ENCODE measurements at places on chromosomes 1 and 21.

DNA sequence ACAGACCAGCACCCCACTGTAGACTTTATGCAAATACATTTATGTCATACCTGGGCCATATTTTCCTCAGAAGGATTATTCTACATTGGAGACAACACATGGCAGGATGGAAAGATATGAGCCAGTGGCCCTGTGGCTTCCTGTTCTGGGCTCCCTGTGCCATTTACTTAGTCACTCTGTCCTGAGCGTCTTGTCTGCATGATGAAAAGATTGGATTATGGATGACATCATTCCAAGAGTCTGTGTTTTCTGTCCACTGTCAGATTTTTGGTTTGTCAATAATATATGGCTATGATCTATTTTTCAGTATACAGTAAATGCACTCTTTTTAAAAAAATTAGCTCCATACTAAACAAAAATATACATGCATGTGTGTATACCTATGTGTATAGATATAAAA, 30.8 kb downstream of the IGSF5 start:
- DNase-seq, result no peak
- H3K27me3 ChIP-seq, result no peaks in the 10 kb centered on the region
- H3K27ac ChIP-seq, result no peak overlapping the region

GRCh38 chr1:10641976-10642375, 154.5 kb downstream of the CASZ1 start:
- H3K27ac ChIP-seq, result no peak overlapping the region
- peaks cover 16% of the 10 kb centered on the region for H3K36me3 ChIP-seq
- H3K27me3 ChIP-seq, result no peaks in the 10 kb centered on the region
- DNase-seq, result no peak

DNA sequence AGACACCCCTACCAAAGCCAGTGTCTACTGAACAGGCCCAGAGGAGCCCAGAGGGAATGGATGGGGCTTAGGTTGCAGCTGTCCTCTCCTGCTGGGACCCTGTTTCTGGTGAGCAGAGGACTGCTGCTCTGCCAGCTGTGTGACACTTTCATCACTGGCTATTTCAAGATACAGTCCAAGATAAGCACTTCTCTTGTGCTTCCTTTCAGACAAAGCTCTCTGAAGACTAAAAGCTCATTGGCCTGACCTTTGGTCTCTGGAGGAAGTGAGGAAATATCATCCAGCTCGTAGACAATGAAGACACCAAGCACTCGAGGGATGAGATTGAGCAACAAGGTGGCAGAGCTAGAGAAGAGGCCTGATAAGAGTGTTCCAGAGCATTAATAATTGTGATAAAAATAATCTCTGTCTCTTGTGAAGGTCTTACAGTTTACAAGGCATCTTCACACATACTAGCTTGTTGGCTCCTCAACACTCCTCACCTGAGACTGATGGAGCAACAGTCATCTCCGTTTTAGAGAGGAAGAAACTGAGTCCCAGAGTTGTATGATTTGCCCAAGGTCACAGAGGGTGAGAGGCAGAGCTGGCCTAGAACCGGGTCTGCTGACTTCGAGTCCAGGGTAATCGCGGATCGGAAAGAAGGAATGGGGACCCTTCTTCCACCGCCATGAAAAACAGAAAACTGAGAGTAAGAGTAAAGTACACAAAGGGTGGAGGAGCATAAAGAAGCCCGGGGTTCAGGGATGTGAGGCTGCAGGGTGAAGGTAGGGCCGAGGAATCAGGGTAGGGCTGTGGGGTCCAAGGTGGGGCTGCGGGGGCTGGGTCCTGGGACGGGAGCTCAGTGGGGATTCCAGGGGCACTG, 666 bp downstream of the PAFAH2 start:
- peak overlapping the region; percentile 92 for H3K4me3 ChIP-seq
- H3K36me3 ChIP-seq, result peaks cover 19% of the 10 kb centered on the region
- no peaks in the 10 kb centered on the region for H3K4me1 ChIP-seq
- peak overlapping the region; percentile 91 for H3K27ac ChIP-seq
- DNase-seq, result no peak
- H3K27me3 ChIP-seq, result no peaks in the 10 kb centered on the region

- no peak overlapping the region for H3K27ac ChIP-seq
- H3K36me3 ChIP-seq, result no peaks in the 10 kb centered on the region
- DNase-seq, result no peak
- no peaks in the 10 kb centered on the region for H3K27me3 ChIP-seq
- no peak overlapping the region for H3K4me3 ChIP-seq
- no peaks in the 10 kb centered on the region for H3K4me1 ChIP-seq
These were observed 79.4 kb downstream of the LBR start for GRCh38 chr1:225348400-225348799.

- peak overlapping the region; percentile 14 for H3K27ac ChIP-seq
- DNase-seq, result no peak
- peaks cover 37% of the 10 kb centered on the region for H3K36me3 ChIP-seq
- H3K4me1 ChIP-seq, result no peaks in the 10 kb centered on the region
- no peak overlapping the region for H3K4me3 ChIP-seq
These were observed 24.7 kb downstream of the EPHX1 start for GRCh38 chr1:225834417-225835329.

- no peak overlapping the region for H3K27ac ChIP-seq
- H3K4me1 ChIP-seq, result peaks cover 19% of the 10 kb centered on the region
- H3K4me3 ChIP-seq, result no peak overlapping the region
- H3K27me3 ChIP-seq, result no peaks in the 10 kb centered on the region
- H3K36me3 ChIP-seq, result peaks cover 49% of the 10 kb centered on the region
These were observed 14.5 kb downstream of the SCYL3 start for GRCh38 chr1:169879034-169879840.

GRCh38 chr1:219465212-219466093, 147.5 kb downstream of the ZC3H11B start:
- DNase-seq, result no peak
- no peak overlapping the region for H3K27ac ChIP-seq
- no peaks in the 10 kb centered on the region for H3K4me1 ChIP-seq

DNA sequence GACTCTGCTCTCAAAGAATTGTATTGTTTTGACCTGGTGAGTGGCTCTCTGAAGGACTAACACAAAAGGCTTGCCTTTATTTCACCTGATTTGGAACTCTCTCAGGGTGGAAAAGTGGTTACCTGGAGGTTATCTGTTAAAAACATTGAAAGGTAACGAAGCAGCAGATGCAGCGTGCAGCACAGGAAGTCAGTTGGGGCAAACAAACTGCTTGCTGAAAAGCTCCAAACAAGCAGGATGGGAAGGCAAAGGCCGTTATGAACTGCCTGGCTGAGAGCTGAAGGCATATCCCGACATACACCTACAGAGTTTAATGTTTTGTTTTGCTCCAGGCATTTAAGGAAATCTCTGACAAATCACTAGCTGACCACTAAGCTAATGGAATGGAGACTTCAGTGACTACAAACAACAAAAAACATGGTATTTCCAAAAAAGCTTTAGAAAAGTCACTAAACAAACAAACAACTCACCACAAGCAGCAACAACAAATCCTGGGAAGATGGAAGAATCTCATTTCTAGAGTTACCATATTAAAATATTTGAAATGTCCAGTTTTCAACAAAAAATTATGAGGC, 44.3 kb upstream of the BATF3 start:
- H3K4me3 ChIP-seq, result no peak overlapping the region
- DNase-seq, result no peak
- H3K4me1 ChIP-seq, result no peaks in the 10 kb centered on the region
- H3K27me3 ChIP-seq, result no peaks in the 10 kb centered on the region

GRCh38 chr1:17089506-17089905, 29.7 kb downstream of the PADI2 start:
- H3K4me3 ChIP-seq, result no peak overlapping the region
- H3K27me3 ChIP-seq, result no peaks in the 10 kb centered on the region
- no peaks in the 10 kb centered on the region for H3K4me1 ChIP-seq
- H3K27ac ChIP-seq, result no peak overlapping the region
- H3K36me3 ChIP-seq, result no peaks in the 10 kb centered on the region
- no peak for DNase-seq

- H3K27ac ChIP-seq, result no peak overlapping the region
- H3K36me3 ChIP-seq, result no peaks in the 10 kb centered on the region
- peaks cover 33% of the 10 kb centered on the region for H3K27me3 ChIP-seq
- no peaks in the 10 kb centered on the region for H3K4me1 ChIP-seq
These were observed 45.4 kb upstream of the MPZL1 start for GRCh38 chr1:167676205-167676915.

GRCh38 chr1:101520302-101520701, 283.5 kb downstream of the S1PR1 start:
- no peaks in the 10 kb centered on the region for H3K27me3 ChIP-seq
- no peak overlapping the region for H3K4me3 ChIP-seq
- no peaks in the 10 kb centered on the region for H3K36me3 ChIP-seq
- no peak overlapping the region for H3K27ac ChIP-seq

DNA sequence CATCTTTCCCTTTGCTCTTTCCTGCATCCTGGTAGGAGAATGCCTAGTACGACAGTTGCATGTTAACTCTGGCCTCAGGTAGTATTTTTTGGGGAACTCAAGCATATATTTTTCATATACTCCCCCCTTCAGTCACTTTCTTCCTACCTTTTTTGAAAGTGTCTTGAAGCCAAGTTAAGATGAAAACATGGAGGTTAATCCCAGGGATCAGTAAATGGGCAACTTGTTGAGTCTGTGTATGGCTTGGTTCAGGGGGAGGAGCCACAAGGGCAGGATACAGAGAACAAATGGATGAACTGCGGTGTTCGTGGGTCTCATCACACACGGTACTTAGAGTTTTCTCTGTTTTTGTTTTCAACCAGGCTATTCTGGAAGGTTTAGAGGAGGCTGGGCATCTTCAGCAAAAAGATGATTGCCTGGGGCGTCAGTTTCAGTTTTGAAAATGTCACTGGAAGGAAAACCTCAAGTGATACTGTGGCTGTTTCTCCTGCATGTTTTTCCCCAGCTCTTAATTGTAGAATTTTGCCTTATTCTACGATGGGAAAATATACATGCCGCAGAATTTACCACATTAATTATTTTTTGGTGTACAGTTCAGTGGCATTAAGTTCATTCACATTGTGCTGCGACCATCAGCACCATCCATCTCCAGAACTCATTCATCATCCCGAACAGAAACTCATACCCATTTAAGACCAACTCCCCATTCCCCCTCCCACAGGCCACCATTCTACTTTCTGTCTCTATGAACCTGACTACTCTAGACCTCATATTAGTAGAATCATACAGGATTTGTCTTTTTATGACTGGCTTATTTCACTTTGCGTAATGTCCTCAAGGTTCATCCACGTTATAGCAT, 71.5 kb downstream of the MAP10 start:
- peaks cover 8% of the 10 kb centered on the region for H3K27me3 ChIP-seq
- H3K4me3 ChIP-seq, result no peak overlapping the region
- DNase-seq, result no peak
- no peaks in the 10 kb centered on the region for H3K4me1 ChIP-seq

DNA sequence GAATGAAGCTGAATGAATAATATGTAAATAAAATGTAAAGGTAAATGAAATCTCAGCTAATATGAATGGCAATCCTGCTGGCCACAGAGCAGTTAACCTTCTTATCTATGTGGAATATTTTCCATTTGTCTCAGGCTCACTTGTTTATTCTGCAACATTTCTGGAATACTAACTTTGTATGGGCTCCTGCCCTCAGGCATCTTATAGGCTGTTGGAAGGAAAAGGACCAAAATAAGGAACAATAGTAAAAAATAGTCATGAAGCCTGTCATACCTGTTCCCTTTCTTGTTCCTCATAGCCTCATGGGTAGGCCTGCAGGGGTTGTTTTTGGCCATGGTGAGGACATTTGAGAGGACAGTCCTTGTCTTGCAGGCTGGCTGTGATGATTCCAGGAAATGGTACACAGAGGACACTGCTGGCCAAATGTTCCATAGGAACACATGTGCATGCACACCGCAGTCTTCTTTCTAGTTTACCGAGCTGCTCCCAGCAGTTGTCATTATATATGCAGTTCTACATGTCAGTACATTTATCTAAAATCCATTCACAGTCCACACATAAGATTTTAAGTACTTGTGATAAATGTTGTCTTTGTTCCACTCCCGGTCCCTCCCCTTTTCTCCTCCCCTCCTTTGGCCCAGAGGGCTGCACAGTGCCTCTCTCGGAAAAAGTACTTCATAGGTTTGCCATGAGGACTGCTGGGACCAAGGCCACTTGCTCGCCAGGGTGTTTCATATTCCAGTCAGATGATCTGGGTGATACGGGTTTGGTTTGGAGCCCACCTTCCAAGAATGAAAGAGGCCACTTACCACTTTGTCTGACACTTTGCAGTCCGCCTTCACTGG, 15.2 kb upstream of the KCNQ4 start:
- peaks cover 33% of the 10 kb centered on the region for H3K36me3 ChIP-seq
- H3K27ac ChIP-seq, result no peak overlapping the region
- H3K4me1 ChIP-seq, result no peaks in the 10 kb centered on the region

- no peak overlapping the region for H3K4me3 ChIP-seq
- H3K36me3 ChIP-seq, result peaks cover 45% of the 10 kb centered on the region
- H3K27ac ChIP-seq, result peak overlapping the region; percentile 2
- H3K27me3 ChIP-seq, result peaks cover 20% of the 10 kb centered on the region
These were observed 2.9 kb upstream of the EFNA1 start for GRCh38 chr1:155124503-155125463.

- peak; percentile 83 for DNase-seq
- peaks cover 29% of the 10 kb centered on the region for H3K36me3 ChIP-seq
- H3K27me3 ChIP-seq, result no peaks in the 10 kb centered on the region
- H3K4me3 ChIP-seq, result peak within 1 kb of the TSS; percentile 92
These were observed at the start of gene CAMSAP2 for GRCh38 chr1:200738327-200738948. Gene CAMSAP2 (plus strand): TSS chr1:200738893. CDS start chr1:200739828, 935 bp downstream.

DNA sequence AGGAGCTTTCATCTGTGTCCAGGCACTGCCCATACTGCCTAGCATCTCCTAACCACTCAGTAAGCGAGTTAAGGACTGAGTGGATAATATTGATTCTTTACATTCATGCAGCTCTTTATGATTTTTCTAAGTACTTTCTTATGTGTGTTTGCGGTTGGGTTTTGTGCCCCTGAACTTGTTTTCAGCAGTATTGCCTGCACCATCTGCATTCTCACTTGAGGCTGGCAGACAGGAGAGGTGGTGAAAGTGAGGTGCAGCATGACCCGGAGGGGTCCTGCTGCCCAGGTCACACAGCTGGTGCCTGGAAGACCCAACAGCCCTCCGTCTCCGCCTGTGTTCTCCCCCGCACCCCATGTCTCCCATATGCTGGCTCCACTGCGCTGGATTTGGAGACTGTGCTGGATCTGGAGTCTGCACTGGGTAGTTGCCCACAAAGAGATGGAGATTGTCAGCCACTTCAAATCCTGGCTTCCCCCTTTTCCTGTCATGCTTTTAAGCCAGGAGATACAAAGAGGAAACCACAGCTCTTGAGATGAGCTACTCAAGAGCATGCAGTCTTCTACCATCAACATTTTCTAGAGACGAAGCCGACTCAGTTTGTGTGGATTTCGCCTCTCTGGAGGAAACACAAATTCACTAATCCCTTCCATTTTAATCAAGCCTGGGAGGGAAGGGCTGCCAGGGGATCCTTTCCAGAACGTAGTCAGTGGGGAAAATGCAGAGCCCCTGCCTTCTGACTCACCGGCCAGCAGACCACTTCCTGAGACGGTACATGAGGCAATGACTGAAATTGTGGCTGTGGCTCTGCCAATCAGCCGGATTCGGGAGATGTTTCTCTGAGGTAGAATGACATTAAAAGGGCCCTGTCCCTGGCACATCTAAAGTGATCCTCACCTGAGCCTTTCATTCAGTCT, 71.7 kb upstream of the ANGPTL1 start:
- no peak overlapping the region for H3K4me3 ChIP-seq
- H3K27me3 ChIP-seq, result peaks cover 9% of the 10 kb centered on the region
- H3K36me3 ChIP-seq, result no peaks in the 10 kb centered on the region
- DNase-seq, result no peak
- peaks cover 12% of the 10 kb centered on the region for H3K4me1 ChIP-seq
